Neuronal stem cell (in vitro differentiated cells): ENCODE measurements at places on chromosomes 13 and 19.

- DNase-seq: no peak
These were observed 178.6 kb downstream of the RBM26 start for GRCh38 chr13:79227418-79227817.

GRCh38 chr19:16022681-16023080 is 53.6 kb upstream of the TPM4 start:
- DNase-seq: no peak

GRCh38 chr19:38433268-38433733 is at the start of gene RYR1:
TSS of gene RYR1 (plus strand) at chr19:38433691. CDS start at chr19:38433830, 139 bp downstream.
- peak; percentile 68 for DNase-seq

DNA sequence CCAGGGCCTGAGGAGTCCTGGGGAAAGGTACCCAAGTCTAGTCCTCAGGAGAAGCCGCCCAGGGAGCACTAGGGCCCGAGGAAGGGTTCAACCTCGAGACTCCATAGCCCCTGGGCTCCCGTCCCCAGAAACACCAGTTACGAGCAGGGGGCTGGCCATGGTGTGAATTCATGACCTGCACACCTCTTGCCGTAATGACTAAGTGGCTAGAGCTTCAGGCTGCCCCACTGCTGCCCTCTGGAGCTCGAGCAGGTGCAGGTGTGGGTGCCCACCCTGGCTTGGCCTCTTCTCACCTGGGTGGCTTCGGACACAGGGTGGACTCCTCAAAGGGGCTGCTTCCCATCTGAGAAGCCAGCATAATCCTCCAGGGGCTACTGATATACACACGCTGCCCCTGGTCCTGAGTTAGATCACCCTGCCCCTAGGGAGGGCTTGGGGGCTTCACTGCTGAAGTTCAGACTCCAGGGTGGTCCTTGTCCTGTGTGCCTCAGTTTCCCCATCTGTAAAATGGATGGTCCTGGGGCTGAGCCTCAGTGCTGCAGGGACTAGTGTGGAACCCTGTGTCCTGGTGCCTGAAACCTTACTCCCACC is 13.6 kb downstream of the SPC24 start:
- no peak for DNase-seq

DNA sequence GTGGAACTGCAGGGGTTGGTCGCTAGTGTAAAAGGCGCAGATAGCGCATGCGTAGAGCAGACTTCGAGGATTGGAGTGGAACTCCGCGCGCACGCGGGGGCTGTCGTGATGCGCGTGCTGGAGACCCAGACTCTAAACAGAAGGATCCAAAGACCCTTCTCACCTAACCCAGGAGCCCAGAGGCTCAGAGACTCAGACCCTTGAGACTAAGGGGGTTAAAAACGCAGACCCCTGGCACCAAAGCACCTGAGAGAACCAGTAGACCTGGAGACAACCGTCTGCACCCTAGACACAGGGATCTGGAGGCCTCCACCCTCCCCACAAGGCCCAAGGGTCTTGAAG is 567 bp upstream of the CTU1 start:
- DNase-seq: no peak

DNA sequence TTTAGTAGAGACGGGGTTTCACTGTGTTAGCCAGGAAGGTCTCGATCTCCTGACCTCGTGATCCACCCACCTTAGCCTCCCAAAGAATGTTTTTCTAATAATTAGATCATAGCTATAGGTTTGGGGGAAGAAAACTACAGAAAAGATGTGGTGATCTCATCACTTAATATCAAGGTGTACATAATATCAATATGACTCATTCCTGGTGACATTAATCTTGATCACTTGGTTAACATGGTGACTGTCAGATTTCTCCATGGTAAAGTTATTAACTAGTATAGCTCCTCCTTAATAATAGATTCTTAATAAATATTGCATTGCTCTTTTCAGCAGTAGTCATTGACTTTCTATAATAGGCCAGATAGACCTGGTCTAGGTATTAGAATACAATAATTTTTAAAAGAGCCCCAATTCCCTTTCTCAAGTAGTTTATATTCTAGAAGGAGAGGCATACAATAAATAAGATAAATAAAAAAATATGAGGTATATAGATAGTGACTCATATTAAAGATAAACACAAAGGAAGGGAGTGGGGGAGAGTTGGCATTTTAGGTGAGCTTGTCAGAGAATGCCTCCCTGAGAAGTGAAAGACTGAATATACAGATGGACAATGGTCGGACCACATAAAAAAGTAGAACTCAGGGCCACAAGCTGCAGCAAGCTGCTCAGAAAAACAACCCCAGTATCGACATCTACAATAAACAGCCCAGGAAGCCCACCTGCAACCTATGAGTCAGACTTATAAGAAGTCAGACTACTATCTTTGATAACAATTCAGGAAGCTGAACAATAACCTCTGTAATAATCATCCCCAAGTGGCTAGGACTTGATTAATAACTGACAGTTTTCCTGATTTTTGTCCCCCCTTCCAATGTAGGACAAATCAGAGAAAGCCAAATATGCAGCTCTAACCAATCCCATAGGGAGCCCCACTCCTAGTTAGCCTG is 210.8 kb downstream of the RFC3 start:
- no peak for DNase-seq

- DNase-seq: no peak
These were observed 51.3 kb downstream of the WDR87 start for GRCh38 chr19:37855098-37855497.

DNA sequence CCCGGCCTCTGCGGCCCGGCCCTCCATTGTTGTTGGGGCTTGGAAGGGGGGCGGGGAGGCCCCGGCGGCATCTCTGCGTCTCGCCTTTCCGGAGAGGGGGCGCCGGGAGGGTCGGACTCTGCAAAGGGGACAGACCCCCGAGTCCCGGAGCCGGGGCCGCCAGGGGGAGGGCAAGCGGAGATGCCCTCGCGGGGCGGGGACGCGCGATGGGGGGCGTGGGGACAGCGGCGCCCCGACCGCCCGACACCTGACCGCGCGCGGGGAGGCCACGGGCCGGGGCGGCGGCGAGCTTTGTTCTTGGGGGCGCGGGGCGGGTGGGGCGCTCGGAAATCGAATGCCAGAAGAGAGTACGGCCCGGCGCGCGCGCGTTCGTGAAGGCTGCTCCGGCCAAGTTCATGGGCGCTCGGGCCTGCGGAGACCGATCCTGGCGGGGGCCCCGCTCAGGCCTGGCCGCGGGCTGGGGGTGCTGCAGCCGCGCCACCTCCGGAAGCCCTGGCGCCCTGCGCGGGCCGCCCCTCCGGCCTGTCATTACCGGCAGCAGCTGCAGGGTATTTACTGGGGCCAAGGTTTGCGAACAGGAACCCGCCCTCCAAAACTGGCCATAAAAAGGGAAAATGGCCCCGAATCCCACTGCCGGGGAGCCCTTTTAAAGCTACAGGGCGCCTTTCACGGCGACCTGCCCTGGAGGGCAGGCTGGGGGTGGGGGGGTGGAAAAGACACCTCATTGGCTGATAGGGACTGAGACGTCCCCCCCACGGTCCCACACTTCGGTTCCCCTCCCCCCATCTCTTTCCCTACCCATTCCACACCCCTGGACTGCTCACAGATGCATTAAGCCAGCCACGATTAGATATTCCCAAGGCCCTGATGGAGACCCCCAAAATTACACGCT is 11.1 kb upstream of the NANOS3 start:
- DNase-seq: no peak

GRCh38 chr19:28905996-28906395 is 307.0 kb downstream of the UQCRFS1 start:
- DNase-seq: no peak

DNA sequence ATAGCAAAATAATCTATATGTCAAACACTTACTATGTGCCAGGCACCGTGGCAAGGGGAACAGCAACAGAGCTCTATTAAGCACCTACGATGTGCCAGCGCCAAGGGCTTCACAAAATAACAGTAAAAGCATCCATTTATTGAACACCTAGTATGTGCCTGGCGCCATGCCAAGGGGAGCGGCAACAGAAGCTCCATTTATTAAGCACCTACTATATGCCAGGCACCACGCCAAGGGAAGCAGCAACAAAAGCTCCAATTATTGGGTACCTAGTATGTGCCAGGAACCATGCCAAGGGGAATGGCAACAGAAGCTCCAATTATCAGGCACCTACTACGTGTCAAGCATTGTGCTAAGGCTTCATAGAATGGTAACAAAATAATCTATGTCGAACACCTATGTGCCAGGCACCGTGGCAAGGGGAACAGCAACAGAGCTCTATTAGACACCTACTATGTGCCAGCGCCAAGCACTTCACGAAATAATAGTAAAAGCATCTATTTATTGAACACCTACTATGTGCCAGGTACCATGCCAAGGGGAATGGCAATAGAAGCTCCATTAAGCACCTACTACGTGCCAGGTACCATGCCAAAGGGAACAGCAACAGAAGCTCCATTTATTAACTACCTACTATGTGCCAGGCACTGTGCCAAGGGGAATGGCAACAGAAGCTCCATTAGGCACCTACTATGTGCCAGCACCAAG is 107.7 kb downstream of the PTPRS start:
- no peak for DNase-seq

DNA sequence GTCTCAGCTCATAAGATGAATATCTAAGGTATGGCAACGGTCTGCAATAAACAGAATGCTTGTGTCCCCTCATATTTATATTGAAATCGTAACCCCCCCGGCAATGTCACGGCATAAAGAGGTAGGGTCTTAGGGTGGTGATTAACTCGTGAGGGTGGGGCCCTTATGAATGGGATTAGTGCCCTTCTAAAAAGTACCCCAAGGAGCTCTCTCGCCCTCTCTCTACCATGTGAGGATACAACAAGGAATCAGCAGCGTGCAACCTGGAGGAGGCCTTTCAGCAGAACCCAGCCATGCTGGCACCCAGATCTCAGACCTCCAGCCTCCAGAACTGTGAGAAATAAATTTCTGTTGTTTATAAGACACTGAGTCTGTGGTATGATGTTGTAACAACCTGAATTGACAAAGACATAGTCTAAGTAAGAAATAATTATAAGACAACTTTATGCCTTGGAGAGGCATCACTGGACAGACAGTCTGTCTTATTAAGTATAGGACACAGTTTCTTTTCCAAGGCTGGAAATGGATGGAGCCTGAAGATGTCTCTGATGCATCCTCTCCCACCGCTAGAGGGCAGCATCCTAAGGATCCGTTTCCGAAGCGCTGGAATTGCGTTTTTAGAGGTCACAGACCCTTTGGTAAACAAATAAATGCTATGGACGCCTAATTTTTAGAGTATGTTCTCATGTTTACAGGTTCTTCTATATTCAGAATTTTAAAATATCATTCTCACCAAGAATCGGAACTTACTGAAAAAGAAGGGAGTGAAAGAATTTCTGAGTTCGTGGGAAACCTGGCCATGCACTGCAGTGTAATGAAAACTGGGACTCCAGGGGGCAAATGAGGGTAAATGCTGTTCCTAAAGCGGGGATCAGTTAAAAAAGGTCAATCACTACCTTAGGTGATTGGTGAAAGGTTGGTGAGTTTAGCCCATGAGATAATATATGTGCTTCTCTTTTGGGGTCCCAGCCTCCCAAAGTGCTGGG is 13.3 kb upstream of the LEUTX start:
- DNase-seq: peak; percentile 48

- DNase-seq: no peak
These were observed 246.4 kb upstream of the ZNF507 start for GRCh38 chr19:32098968-32099367.

DNA sequence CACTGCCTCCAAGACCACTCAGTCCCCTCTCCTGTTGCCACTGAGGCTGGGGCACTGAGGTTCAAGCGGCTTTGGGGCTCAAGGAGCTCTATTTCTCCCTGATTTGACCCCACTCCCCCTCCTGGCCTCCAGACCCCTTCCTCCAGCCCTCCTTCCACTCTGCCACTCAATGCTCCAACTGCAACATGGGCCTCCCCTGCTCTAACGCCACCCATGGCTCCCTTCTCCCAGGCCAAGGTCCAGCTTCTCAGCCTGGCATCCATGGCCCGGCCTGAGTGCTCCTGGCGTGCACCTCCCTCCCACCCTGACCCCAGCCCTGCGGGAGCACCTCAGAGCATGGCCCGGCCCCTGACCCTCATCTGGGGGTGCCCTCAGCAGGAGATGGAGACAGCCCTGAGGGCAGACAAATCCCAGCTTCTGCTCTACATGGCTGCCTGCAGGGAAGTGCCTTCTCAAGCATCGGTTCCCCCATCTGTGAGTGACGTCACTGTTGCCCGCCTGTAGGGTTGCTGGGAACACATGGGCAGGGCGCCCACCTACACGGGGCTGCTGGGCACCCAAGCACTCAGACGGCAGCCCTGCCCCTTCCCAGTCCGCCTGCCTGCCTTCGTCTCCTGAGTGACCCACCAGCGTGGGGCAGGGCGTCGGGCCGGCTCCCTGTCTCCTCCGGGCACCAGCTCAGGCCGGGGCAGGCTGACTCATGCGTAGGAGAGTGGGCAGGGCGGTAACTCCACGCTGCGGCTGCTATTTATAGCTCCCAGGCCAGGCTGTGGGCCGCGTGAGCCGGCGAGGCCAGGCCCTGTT is 1.6 kb upstream of the DIRAS1 start:
- DNase-seq: no peak

DNA sequence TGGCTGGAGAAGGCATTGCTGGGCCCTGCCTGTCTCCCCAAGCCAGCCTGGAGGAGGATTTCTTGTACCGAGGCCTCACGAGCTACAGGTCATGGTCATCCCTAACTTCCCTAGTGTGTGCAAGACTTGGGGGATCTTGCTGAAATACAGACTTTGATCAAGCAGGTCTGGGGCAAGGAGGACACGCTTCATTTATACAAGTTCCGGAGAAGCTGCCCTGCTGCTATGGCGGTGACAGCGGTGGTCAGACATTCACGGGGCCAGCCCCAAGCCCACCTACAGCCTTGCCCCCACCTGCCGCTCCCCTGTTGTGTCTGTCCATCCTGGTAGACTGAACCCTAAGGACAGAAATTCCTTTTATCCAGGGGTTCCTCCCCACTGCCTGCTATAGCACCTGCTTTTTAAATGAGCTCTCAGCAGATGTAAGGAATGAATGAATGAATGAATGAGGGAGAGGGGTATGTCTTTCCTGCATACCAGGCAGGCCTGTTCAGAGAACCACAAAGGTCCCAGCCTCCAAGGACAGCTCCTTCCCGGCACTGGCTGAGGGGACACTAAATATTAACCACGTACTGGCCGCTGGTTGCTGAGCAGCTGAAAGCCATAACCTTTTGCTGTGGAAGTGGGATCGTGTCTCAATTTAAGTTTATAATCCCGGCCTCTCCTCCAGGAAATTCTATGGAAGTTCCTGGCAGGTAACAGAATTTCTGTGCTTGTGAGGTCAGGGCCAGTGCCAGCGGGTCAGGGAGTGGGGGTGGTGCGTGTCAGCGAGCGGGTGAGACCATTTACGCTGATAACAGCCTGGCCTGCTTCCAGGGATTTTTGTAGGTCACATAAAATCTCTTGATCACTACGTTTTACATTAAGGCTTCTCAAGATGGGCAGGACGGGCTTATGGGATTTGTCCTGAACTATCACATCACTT is 27.1 kb downstream of the TSSK6 start:
- no peak for DNase-seq

DNA sequence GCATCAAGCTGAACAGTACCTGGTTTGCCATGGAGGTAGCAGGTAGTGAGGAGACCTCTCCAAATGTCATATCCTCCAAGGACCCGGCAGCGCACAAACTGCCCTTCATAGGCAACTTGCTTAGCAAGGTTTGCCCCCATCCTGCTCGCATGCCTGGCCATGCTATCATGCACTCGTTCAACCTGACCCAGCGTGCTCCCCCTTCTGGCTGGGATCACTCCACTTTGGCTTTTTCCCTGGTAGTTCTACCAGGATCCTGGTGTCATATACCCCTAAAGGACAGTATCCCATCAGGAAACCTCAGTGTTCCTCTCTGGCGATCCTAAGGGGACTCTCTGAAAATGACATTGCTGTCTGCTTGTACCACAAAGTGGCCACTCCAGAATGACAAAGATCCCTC is 38.6 kb upstream of the ZNF30 start:
- DNase-seq: no peak

GRCh38 chr19:2371656-2372055 is 11.6 kb downstream of the TMPRSS9 start:
- no peak for DNase-seq
